ENCODE measurements at places on chromosomes 12 and 14.

DNA sequence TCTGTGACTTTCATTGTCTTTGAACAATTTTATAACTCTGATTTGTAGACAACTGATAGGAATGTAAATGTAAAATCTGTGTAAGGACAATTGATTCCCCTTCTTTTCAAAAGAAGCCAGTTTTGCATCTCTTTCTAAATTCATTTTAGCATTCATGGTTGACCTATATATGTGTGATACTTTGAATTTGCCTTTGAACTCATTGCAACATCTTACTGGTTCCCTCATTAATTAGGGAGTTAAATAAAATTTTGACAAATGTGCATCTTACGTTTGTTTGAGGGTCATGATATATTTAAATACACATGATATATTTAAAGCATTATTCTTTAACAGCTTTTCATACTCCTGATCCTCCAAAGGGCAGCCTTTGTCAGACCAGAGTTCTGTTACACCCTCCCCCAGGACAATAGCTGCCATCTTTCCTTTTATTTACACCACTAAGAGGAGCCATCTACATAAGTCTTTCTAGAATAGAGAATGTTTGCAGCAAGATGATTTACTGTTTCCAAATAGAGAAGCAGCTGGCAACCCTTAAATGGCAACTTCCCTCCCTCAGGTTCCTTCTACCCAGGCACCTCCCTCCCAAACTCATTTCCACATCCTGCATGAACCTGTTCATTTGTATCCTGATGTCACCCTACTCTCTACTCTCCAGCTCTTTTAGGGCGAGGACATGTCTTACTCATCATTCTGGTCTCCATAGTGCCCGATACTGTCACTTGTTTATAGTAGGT is 40.2 kb upstream of the APPL2 start:
- no peak for DNase-seq

DNA sequence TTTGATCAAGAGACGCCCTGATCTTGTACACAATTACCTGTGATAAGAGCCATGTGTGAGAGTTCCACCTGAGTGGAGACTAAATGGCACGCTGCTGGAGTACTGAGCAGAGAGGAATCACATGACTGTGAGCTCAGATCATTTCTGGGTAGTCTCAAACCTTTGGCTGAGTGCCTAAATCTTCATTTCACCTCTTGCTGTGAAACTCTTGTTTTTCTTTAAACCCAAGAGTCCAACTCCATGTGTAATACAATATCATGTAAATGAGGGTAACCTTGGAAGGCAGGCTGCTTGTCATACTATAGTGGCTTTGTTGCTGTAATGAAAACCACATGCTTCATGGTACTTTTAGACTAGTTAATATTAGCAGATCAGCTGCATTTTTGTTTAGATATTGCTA is 156.9 kb downstream of the CAND1 start:
- DNase-seq: no peak

- no peak for DNase-seq
These were observed 735 bp downstream of the RNASE6 start for GRCh38 chr14:20781803-20782202.

GRCh38 chr12:16329594-16329993 is 17.9 kb upstream of the MGST1 start:
- no peak for DNase-seq
